CD4-positive, CD25-positive, alpha-beta regulatory T cell (primary cell): ENCODE measurements at places on chromosomes 12 and 14.

DNA sequence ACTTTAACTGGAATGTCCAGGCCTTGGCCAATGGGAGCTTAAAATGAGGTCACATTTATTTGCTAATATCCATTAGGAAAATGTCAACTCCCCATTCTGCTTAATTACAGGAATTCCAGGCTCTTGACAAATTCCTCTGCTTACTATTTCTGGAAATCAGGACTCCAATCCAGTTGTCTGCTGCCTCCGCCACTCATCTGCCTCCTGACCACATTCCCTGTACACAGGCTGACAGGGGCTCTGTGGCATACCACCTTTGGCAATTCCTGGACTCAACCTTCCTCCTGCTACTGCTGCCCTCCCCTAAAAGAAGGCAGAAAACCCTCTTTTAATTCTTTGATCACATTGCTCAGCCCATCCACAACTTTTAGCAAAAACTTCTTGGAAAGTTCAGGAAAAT is 37.9 kb downstream of the KICS2 start:
- no peak for DNase-seq

DNA sequence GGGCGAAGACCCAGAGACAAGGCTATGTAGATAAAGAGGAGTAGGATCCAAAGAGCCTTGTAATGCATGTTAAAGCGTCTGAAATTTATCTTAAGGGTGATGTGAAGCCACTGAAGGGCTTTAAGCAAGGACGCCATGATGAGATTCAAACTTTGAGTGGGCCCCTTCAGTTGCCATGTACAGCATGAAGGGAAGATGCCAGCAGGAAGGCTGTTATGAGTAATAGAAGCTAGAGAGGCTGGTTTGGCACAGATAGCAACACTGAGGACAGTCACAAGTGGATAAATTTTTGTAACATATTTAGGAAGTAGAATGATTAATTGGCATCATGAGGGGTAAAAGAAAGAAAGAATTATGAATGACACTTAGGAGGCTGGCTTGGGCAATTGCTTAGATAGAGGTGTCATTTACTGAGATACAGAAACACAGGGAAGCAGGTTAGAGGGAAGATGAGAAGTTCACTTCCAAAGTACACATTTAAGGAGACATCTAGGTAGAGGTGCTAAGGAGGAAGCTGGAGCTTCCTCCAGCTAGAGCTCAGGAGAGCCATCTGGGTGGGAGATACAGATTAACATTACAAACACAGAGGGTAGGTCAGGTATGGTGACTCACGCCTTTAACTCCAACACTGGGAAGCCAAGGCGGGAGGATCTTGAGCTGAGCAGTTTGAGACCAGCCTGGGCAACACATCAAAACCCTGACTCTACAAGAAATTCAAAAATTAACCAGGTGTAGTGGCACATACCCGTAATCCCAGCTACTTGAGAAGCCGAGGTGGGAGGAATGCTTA is 13.7 kb downstream of the ATG2B start:
- DNase-seq = peak; percentile 16

DNA sequence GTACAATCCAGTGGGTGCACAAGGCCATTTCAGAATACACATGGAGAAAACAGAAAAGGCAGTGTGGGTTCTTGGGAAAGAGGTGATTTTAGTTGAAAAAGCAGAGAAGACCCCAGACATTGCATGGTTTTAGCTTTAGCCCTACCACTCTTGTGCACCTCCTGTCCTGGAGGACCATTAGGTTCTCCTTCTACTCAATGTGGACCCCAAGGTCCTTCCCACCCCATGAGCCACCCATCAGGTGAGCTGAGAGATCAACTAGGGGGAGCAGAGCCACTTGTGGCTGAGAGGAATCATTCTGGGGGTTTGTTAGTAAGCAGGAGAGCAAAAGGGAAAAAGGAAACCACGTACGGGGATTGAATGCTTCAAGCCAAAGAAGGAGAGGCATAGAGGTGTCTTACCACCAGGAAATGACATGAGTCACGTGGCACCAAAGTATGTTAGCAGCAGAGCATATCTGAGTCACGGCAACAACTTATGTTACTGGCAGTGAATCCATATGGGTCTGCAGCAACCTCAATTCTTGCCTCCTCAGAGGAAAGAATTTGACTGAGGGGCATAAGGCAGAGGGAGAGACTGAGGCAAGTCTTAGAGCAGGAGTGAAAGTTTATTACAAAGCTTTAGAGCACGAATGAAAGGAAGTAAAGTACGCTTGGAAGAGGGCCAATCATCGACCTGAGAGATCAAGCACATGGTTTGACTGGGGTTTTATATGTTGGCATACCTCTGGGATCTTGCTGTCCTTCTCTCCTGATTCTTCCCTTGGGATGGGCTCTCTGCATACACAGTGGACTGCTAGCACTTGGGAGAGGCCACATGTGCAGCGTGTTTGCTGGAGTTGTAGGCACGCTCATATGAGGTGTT is 73.9 kb downstream of the HSD17B6 start:
- no peak for DNase-seq

GRCh38 chr12:32229971-32230612 is 123.4 kb downstream of the BICD1 start:
- DNase-seq = no peak

DNA sequence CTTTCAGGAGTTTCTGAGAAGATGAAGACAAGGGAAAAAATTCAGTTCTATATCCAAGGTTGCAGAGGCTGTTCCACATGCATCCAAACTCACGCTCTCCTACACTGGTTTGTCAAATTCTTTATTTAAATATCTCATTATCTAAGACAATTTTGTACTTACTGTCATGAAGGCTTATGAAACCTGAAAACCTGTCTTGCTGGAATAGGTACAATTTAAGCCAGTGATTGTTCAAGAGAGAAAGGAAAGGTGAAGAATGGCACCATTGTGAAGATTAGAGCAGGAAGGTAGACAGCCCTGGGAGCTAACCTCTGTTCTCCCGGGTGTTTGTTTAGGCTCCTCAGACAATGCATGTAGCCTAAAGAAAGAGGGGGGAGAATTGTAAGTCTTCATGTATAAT is 315.1 kb upstream of the PRKD1 start:
- DNase-seq = no peak

- peak; percentile 76 for DNase-seq
These were observed 45.5 kb upstream of the FAR2 start for GRCh38 chr12:29103539-29103974.

DNA sequence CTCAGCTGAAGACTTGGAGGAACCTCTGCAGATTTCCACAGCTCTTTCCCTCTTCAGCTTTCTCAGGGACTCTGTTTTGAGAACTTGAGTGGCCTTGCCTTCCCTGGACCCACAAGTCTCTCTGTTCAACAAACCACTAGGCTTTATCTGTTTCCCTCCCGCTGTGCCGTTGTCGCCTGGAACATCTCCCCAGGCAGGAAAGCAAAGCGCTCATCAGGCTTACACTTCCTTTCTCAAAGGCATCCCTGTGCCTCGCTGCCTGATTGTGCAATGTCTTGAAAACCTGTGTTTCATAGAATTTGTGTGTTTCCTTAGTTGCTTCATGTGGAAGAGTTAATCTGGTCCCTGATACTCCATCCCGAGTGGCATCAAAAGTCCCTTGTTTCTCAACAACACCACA is 64.1 kb downstream of the PPM1A start:
- no peak for DNase-seq

GRCh38 chr12:116677202-116677661 is 60.6 kb downstream of the SPRING1 start:
- DNase-seq = no peak

- DNase-seq = no peak
These were observed 21.6 kb downstream of the DAD1 start for GRCh38 chr14:22567437-22567836.

- DNase-seq = no peak
These were observed 2.5 kb upstream of the DACT1 start for GRCh38 chr14:58635091-58635830.

DNA sequence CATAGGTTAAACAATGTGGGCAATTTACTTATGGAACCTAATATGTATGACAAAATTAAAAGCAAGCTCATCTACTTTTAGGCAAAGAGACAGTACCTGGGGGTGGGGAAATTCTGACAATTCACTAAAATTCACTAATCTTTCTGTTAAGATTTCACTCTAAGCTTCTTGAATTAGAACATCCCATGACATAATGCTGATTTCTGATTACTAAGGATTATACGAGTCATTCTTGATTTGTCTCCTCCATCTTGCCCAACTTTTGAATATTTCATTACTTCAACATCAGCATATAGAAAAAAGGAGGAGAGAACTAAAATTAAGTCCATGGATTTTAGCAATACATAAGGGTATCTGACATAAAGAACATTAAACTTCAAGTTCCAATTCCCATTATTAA is 2.4 kb downstream of the CEP83 start:
- DNase-seq = no peak

DNA sequence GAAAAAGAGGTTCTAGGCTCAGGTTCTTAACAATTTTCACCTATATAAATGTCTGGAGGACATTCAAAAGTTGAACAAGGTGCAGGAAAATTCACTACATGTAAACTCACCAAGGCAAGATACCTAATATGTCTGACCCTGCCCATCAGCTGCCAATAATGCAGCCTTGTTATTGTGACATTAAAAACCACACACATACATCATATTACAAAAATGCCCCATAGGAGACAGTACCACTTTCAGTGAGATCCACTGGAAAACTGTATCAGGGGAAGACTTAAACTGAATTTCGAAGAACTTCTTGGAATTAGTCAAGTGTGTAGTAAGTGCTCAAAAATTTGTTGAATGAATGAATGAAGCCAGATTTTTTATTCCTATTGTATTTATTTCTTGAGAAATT is 83.1 kb downstream of the KICS2 start:
- DNase-seq = no peak

DNA sequence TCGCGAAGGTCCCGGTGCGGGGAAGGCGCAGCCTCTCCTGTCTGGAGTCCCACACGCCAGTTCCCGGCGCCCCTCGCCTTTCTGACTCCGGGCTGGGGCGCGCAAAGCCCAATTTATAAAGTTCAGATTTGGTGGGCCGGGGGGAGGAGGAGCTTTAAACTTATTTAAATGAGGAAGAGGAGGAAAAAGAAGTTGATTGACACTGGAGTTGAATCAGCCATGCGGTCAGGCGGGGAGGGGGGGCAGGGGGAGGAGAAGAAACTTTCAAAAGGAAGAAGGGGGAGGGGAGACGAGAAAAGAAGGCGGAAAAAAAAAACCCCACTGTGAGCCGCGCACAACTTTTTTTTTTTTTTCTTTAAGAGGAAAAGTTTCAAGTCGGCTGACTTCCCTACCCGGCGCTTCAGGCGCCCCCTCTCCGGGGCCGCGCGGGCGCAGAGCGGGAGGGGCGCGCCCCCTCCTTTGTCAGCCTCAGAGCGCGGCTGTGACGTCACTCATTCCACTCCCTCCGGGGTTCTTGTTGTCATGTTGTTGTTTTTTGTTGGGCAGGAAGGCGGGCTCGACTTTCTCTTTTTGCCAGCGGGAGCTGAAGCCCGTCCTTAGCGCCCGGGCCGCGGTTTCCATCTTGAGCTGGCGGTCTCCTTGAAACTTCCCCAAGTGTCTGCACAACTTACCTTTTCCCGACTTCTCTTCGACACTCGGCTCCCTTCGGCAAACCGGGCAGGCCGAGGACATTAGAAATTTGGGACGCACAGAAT is at the start of gene ZFP36L1:
ZFP36L1 (minus strand) TSS at position 89 of the 755 bp plus-strand sequence. CDS start 129 bp downstream, outside the sequence.
- DNase-seq = peak; percentile 89

- no peak for DNase-seq
These were observed 932.3 kb downstream of the FLRT2 start for GRCh38 chr14:86462193-86462753.

- no peak for DNase-seq
These were observed 128.0 kb downstream of the RFLNA start for GRCh38 chr12:124422570-124423523.

DNA sequence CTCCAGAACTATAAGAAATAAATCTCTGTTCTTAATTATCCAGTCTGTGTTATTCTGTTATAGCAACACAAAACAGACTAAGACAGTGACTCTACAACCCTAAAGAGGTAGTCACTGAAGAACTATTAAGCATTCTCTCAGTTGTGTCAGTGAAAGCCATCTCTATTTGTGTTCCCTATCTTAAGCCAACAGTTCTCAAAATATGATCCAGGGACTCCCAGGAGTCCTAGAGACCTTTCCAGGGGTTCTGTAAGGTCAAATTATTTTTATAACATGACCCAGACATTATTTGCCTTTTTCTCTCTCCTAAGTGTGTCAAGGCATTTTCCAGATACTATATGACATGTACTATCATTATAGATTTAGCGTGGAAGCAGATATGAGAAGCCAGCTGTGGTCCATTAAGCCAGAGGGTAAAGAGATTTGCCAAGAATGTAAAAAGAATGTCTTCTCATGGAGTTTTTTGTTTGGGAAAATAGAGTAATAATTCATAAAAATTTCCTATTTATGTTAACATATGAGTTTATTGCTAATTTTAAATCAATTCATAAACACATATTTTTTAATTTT is 315.8 kb downstream of the RGS6 start:
- DNase-seq = no peak

- no peak for DNase-seq
These were observed 74.0 kb downstream of the CCDC92 start for GRCh38 chr12:123898673-123899072.

- DNase-seq = no peak
These were observed 28.2 kb downstream of the KICS2 start for GRCh38 chr12:64193931-64194330.

DNA sequence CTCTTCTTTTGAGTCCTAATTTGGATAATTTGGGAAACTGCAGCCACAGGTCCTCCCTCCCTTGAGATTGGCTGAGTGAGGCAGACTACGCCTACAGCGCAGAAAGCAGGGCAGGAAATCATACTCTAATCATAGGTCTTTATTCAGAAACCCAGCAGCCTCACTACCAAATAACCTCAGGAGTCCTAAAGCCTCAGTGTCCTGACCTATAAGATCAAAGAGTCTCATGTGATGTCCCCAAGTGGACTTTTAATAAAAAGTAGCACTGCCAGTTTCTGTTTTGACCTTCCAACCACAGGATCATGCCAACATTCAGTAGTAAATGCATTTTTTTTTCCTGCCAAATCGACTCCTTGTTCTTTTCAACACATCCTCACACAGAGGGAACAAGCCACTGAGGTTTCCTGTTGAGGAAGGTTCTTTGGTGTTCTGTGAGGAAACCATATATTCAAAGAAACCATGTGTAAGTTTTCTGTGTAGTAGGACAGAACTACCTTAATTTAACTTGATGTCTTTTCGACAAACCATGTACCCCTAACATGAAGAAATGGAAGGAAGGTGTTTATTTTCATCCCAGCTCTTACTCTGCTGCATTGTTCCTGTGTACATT is 72.2 kb downstream of the VCPKMT start:
- peak; percentile 78 for DNase-seq

DNA sequence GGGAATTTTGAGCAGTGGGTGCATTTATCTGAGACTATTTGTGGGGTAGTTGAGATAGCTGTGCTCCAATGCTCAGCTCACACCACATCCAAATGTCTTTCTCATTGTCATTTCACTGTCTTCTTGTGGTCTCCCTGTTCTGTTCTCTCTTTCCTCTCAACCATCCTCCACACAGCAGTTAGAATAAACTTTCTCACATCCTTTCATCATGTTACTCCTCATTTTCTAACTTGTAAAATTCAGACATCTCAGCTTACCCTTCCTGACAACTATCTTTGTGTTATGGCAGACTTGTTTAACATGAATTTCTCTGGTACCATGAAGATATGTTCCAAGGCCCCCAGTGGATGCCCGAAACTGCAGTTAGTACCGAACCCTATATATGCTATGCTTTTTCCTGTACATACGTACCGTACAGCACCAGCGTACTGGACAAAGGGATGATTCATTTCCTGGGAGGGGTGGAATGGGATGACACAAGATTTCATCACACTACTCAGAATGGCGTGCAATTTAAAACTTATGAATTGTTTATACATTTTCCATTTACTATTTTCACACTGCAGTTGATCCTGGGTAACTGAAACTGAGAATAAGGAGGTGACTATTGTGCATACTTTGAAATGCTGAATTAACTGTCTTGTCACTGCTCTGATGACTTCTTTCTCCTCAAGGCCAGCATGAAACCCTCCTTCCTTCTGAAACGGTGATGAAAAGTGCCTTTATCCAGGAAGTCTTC is 177.1 kb upstream of the SLC38A2 start:
- no peak for DNase-seq
